Hematopoietic multipotent progenitor cell (in vitro differentiated cells): ENCODE measurements at places on chromosomes 12 and 14. TPM values are rescaled to one million over a fixed set of nuclear protein-coding genes. Genes with fewer than 3 reads are reported as not detected.

The PTPRR gene
- 0.27 TPM for total RNA-seq

The TDP1 gene
- 24.8 TPM for total RNA-seq

The NUP37 gene
- 15.1 TPM for total RNA-seq

The HSPA2 gene
- total RNA-seq, result 5.1 TPM

The EML1 gene
- under 0.01 TPM for total RNA-seq

The ACOT4 gene
- 1.3 TPM for total RNA-seq

The PLEKHG7 gene
- total RNA-seq, result not detected

The TPI1 gene
- 440 TPM for total RNA-seq

The TPPP2 gene
- total RNA-seq, result not detected

The PROX2 gene
- total RNA-seq, result 0.27 TPM

The KRT2 gene
- total RNA-seq, result not detected

The TSPAN19 gene
- total RNA-seq, result not detected

The PMCH gene
- total RNA-seq, result not detected

The NEUROD4 gene
- total RNA-seq, result not detected

The TC2N gene
- 8.1 TPM for total RNA-seq

The TRPV4 gene
- total RNA-seq, result not detected

The HOXC11 gene
- under 0.01 TPM for total RNA-seq

The LRRC10 gene
- not detected for total RNA-seq

The RBP5 gene
- total RNA-seq, result under 0.01 TPM

The FGF6 gene
- not detected for total RNA-seq

The IKBIP gene
- 6.2 TPM for total RNA-seq

The AQP6 gene
- total RNA-seq, result under 0.01 TPM

The LMNTD1 gene
- not detected for total RNA-seq

The GALNT8 gene
- total RNA-seq, result 1.1 TPM

The SMIM41 gene
- total RNA-seq, result under 0.01 TPM

The C12orf56 gene
- total RNA-seq, result not detected

The PEX5 gene
- total RNA-seq, result 32.3 TPM

The PRB2 gene
- not detected for total RNA-seq

The SMCO2 gene
- not detected for total RNA-seq

The CDCA4 gene
- total RNA-seq, result 26.7 TPM

The BEGAIN gene
- 0.81 TPM for total RNA-seq

The LGR5 gene
- under 0.01 TPM for total RNA-seq

The MYF6 gene
- total RNA-seq, result not detected

The ADAM21 gene
- total RNA-seq, result 0.27 TPM

The MDP1 gene
- total RNA-seq, result 21.5 TPM

The B4GALNT1 gene
- 0.81 TPM for total RNA-seq

The KLHDC1 gene
- total RNA-seq, result 4.3 TPM

The FSCB gene
- not detected for total RNA-seq

The TCL1B gene
- total RNA-seq, result not detected

The JDP2 gene
- total RNA-seq, result 7.5 TPM

The MAP1LC3B2 gene
- 0.81 TPM for total RNA-seq

The NRIP2 gene
- not detected for total RNA-seq

The GARIN6 gene
- not detected for total RNA-seq

The NID2 gene
- 1.1 TPM for total RNA-seq

The HSPB8 gene
- not detected for total RNA-seq

The TMEM132C gene
- under 0.01 TPM for total RNA-seq

The P3H3 gene
- total RNA-seq, result 13.2 TPM

The TEX22 gene
- 1.1 TPM for total RNA-seq

The TAS2R42 gene
- total RNA-seq, result not detected

The WDHD1 gene
- total RNA-seq, result 5.9 TPM

The INHBE gene
- total RNA-seq, result not detected

The PSEN1 gene
- total RNA-seq, result 43.6 TPM

The TEX52 gene
- under 0.01 TPM for total RNA-seq

The CAPZA3 gene
- not detected for total RNA-seq

The C14orf132 gene
- under 0.01 TPM for total RNA-seq

The RNU7-1 gene
- total RNA-seq, result not detected

The TMPRSS12 gene
- not detected for total RNA-seq
